Nephron progenitor cell (in vitro differentiated cells): ENCODE measurements at places on chromosomes 3 and 15.

DNA sequence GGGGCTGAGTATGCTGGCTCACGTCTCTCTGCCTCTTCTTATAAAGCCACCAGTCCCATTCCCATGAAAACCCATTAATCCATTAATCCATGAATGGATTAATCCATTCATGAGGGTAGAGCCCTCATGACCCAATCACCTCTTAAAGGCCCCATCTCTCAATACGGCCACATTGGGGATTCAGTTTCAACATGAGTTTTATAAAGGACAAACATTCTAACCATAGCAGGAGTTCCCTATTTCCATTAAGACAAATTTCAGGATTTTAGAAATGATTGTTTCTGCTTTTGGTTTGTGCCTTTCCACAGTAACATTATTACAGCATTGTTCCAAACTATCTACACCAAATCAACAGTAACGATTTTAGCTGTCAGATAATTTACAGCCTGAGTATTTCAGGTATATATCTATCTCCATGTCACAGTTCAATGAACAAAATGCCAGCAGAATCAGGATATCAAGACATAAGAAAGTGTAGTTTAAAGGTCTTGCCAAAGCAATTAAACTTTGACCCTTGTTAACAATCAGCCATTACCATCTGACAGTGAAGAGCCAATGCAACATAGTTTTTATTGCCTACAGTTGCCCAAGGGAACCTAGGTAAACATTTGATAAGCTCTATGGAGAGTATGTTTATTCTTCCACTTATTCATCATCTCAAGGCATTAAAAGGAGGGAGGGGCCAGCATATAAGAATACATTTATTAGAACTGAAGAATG is 3.8 kb downstream of the TSPAN3 start:
- H3K27ac ChIP-seq = peak overlapping the region; percentile 13
- DNase-seq = no peak
- H3K4me3 ChIP-seq = peak overlapping the region; percentile 21
- H3K36me3 ChIP-seq = peaks cover 27% of the 10 kb centered on the region

DNA sequence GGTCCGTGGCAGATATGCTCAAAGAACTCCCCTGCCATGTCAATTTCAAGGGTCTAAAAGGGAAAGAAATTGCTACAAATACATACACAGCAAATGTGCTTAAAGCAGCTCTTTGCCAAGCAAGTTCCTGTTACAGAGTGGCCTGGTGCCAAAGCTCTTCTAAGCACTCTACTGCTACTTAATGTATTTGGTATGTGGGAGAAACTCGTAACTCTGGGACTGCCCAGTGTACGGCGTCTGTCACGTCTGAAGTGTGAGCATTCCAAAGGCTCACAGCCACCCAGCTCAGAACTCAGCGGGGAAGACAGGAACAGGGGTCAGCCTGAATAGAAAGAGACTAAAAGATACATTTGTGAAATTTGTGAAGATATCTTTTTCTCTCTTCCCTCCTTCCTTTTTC is 54.6 kb downstream of the RBMS3 start:
- no peaks in the 10 kb centered on the region for H3K36me3 ChIP-seq
- no peaks in the 10 kb centered on the region for H3K27me3 ChIP-seq
- DNase-seq = peak; percentile 42
- peak overlapping the region; percentile 23 for H3K27ac ChIP-seq
- peaks cover 74% of the 10 kb centered on the region for H3K4me1 ChIP-seq

GRCh38 chr3:119569156-119569555 is 9.7 kb upstream of the CD80 start:
- H3K27me3 ChIP-seq = peaks cover 15% of the 10 kb centered on the region
- no peaks in the 10 kb centered on the region for H3K36me3 ChIP-seq
- no peak for DNase-seq
- no peak overlapping the region for H3K4me3 ChIP-seq

GRCh38 chr3:138594935-138595610 is 1.0 kb upstream of the CEP70 start:
- H3K27me3 ChIP-seq = peaks cover 10% of the 10 kb centered on the region
- peak overlapping the region; percentile 97 for H3K4me3 ChIP-seq
- H3K4me1 ChIP-seq = peaks cover 18% of the 10 kb centered on the region
- peaks cover 2% of the 10 kb centered on the region for H3K36me3 ChIP-seq

GRCh38 chr15:36334059-36334458 is 245.4 kb upstream of the CDIN1 start:
- H3K4me3 ChIP-seq = no peak overlapping the region
- peaks cover 4% of the 10 kb centered on the region for H3K27me3 ChIP-seq
- no peak for DNase-seq
- peak overlapping the region; percentile 96 for H3K27ac ChIP-seq
- H3K36me3 ChIP-seq = peaks cover 23% of the 10 kb centered on the region
